ENCODE measurements at places on chromosomes 1 and 21. TPM values are rescaled to one million over a fixed set of nuclear protein-coding genes. Genes with fewer than 3 reads are reported as not detected.

DNA sequence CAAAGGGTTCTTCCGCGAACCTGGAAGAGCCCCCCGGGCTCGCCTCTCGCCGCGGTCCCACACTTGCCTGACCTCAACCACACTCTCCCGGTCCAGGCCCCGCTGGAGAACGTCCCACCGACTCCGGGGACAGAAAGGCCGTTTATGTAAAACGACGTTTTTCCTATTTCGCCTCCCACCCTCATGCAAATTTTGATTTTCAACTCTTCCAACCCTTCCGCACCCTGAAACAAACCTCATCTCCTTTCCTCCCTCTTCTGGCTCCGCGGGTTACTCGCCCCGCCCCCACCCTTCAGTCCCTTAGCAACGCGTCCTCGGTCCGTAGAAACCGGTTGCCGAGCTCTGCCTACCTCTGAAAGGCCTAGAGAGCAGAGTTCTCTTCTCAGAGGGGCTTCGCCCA, at the start of gene C1orf141:
Gene C1orf141 (minus strand): TSS at position 276 of the 400 bp plus-strand sequence. CDS start 7,730 bp downstream, outside the sequence.
- DNase-seq: peak; percentile 21

- DNase-seq: peak; percentile 83
These were observed 98.1 kb downstream of the ADSS2 start for GRCh38 chr1:244353551-244354091.

- peak; percentile 16 for DNase-seq
These were observed 66.8 kb downstream of the SLC27A3 start for GRCh38 chr1:153842006-153842471.

GRCh38 chr1:1757422-1758058, 20.7 kb downstream of the NADK start:
- DNase-seq: no peak

DNA sequence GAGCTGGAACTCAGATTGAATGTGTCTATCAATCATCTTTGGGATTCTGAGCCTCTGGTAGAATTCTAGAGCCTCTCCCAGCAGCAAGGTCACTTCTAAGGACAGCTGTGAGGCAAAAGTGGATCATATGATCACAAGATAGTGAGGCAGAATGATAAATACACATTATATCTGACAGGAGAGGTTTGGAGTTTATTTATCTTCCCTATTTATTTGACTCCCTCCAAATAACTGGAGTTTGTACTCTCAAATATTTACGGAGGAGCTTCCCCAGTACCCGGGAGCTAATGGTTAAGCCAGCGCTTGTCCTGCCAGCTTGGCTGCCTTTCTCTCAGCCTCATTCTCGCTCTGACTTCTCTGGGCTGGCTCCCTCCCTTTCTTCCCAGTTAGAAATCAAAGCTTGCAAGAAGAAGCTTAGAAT, 2.3 kb downstream of the HMGCS2 start:
- DNase-seq: no peak

DNA sequence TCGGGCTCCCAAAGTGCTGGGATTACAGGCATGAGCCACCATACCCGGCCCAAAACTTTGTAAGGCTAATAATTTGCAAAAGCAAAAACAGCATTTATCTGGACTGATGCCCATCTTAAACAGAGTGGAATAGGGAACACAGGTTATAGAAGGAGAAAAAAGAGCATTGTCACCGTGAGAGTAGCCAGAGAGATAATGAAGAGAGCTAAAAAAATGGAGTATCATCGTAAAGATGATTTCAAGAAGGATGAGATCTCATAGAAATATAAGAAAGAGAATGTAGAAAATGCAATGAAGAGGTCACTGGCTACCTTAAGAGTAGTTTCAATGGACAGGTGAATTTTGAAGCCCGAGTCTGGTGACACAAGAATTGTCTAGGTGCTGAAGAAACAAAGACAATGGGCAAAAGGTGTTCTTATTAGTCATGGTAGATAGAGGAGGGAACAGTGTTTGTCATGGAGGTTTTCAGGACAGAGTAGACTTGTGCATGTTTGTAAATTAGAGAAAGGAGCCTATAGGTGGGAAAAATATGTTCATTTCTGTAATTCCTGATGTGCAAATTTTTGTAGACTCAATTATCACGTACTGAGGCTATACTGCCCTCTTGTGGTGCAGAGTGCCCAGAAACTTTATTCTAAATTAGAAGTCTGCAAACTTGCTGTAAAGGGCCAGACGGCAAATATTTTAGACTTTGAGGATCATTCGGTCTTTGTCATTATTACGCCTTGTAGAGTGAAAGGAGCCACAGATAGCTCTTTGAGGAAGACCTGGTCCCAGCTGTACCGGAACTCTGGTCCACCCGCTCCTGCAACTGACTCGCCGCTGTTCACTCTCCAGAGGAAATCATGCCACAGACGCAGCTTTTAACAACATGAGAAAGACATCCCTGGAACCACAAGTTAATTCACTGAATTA, 8.1 kb upstream of the TMEM183A start:
- peak; percentile 56 for DNase-seq

- DNase-seq: peak; percentile 51
These were observed 33.1 kb upstream of the NFASC start for GRCh38 chr1:204837440-204838084.

GRCh38 chr1:30754684-30755171, 2.8 kb downstream of the LAPTM5 start:
- no peak for DNase-seq

- DNase-seq: peak; percentile 85
These were observed 78.4 kb downstream of the SMYD3 start for GRCh38 chr1:246428542-246429308.

GRCh38 chr1:226738421-226738994, 574 bp downstream of the ITPKB start:
- DNase-seq: peak; percentile 26

GRCh38 chr1:246772686-246773085, 48.5 kb downstream of the SCCPDH start:
- DNase-seq: no peak

GRCh38 chr1:47753808-47754207, 243.4 kb downstream of the TRABD2B start:
- DNase-seq: no peak

DNA sequence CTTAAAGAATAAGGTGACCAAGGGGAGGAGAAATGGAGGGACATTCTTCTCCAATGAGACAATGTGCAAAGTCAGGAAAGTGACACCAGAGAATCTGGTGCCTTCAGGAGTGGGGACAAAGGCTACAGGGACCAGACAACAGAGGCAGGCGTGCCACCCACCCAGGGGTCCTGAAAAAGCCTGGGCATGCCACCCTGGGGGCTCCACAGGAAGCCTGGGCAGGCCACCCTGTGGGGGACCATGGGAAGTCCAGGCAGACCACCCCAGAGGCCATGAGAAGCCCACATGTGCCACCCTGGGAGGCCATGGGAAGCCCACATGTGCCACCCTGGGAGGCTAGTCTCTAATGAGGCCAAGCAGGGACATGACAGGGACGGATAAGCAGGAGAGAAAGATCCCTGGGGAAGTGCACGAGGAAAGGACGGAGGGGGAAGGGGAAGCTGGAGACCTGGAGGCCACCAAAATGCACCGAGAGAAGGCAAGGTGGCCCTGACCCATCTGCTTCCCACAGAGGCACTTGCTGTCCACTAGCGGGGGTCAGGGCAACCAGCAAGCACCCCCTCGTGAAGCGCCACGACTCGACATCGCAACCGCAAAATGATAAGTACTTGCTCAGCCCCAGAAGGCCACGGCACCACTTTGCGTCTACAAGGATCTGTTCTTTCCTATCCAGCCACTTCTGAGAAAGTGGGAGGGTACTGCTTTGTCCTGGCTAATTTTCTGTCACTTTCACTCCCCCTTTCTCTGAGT, 7.2 kb upstream of the PDE9A start:
- no peak for DNase-seq

DNA sequence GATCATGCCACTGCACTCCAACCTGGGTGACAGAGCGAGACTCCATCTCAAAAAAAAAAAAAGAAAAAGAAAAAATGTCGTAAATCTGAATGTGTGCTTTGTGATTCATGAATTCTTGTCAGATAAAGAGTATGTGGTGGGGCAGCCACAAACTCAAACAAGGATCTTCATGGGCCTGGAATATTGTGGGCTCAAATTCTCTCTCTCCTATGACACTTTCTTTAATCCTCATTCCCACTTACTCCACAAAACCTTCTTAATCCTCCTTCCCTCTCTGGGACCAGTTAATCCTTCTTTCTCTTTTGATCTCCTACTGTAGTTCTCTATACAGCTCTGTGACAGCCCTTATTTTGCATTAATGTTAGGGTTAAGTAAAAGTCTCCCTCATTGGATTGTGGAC, 112.3 kb downstream of the AK5 start:
- DNase-seq: peak; percentile 37

GRCh38 chr1:8206391-8206790, 111.5 kb upstream of the SLC45A1 start:
- DNase-seq: no peak

DNA sequence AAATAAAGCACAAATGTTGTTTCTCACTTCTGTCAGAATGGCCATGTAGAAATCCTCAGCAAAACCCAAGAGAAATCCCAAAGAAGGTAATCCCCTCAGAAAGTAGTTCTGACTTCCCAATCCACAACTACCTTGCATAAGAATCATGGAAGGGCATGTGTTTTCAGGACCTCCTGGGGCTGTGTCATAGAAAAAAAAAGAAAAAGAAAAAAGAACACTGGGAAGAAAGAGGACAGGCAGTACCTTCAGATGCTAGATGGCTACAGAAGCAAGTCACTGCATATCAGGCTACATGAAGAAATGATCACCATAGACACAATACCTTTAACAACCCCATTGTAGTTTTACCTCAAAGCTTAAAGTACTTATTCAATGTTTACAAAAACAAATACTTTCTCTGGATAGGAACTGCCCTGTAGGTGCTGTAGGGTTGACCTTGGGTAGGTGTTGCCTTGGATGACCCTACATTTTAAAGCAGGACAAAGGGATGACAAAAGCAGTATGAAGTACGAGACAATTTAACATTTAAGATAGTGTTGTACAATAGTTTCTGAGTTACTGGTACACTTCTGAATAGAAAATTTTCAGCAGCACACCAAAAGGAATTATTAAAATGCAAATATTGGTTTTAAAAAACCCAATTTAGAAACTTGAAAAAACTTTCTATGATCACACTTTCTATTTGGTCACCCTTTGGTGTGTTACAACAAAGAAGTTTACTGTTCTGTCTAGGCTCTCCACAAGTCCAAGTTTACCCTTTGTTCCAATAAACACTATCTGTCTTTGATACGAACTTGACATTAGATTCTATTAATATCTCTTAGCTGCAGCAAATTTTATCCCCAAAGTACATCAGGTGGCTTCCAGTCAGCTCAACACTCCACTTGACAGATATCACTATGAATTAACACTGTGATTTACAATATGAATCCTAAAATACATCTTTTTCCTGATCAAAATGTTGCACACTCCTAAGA, 5.0 kb downstream of the TRIT1 start:
- DNase-seq: no peak

- peak; percentile 70 for DNase-seq
These were observed 5.7 kb upstream of the PLPP3 start for GRCh38 chr1:56584910-56585528.

Gene SCCPDH
- 47.4 TPM for total RNA-seq

Gene TSPAN1
- 0.43 TPM for total RNA-seq

Gene NUDT4B
- total RNA-seq: 25.4 TPM

Gene SPATA21
- total RNA-seq: not detected

Gene SRSF11
- total RNA-seq: 147 TPM
